ENCODE measurements at places on chromosomes 7 and 10. TPM values are rescaled to one million over a fixed set of nuclear protein-coding genes. Genes with fewer than 3 reads are reported as not detected.

PLCE1 gene
- total RNA-seq: 6.2 TPM

SLC29A4 gene
- total RNA-seq: 15.3 TPM

TRPV6 gene
- total RNA-seq: not detected

PRPS1L1 gene
- total RNA-seq: not detected

AGMO gene
- 0.72 TPM for total RNA-seq

ANKMY2 gene
- 13.9 TPM for total RNA-seq

TMEM270 gene
- not detected for total RNA-seq

KMT2C gene
- total RNA-seq: 8.6 TPM

SLC26A3 gene
- total RNA-seq: not detected

BMPER gene
- 6.3 TPM for total RNA-seq

RASA4B gene
- 2.1 TPM for total RNA-seq

LHFPL3 gene
- total RNA-seq: not detected

SPDYE5 gene
- not detected for total RNA-seq

ARHGEF35 gene
- 0.26 TPM for total RNA-seq

PAPOLB gene
- not detected for total RNA-seq

CYP2C19 gene
- not detected for total RNA-seq

C10orf90 gene
- total RNA-seq: 3.7 TPM

HECTD2 gene
- 3.7 TPM for total RNA-seq

ETV1 gene
- total RNA-seq: 3.0 TPM
